ENCODE measurements at places on chromosomes 5 and 9. TPM values are rescaled to one million over a fixed set of nuclear protein-coding genes. Genes with fewer than 3 reads are reported as not detected.

Gene ECSCR
- total RNA-seq = 3.1 TPM

Gene PRSS3
- total RNA-seq = 16.4 TPM

Gene PCDHAC1
- total RNA-seq = not detected

Gene SLC36A2
- not detected for total RNA-seq

Gene TAS2R1
- total RNA-seq = not detected

All from IMR-90 (cell line).